ENCODE measurements at places on chromosomes 6 and 20. TPM values are rescaled to one million over a fixed set of nuclear protein-coding genes. Genes with fewer than 3 reads are reported as not detected.
A peak's percentile ranks its signal among the peaks of the same experiment; 100 is the strongest.

GRCh38 chr6:111721753-111722154, 116.1 kb upstream of the TRAF3IP2 start:
- DNase-seq, result peak; percentile 30

GRCh38 chr6:158367816-158368215, 55.6 kb downstream of the TULP4 start:
- DNase-seq, result no peak

The NKX2-2 gene
- total RNA-seq, result not detected

The HLA-C gene
- 1,115 TPM for total RNA-seq

The SPEF1 gene
- not detected for total RNA-seq

- peak; percentile 31 for DNase-seq
Observed at GRCh38 chr20:38806855-38807655, 1.6 kb downstream of the PPP1R16B start.

DNA sequence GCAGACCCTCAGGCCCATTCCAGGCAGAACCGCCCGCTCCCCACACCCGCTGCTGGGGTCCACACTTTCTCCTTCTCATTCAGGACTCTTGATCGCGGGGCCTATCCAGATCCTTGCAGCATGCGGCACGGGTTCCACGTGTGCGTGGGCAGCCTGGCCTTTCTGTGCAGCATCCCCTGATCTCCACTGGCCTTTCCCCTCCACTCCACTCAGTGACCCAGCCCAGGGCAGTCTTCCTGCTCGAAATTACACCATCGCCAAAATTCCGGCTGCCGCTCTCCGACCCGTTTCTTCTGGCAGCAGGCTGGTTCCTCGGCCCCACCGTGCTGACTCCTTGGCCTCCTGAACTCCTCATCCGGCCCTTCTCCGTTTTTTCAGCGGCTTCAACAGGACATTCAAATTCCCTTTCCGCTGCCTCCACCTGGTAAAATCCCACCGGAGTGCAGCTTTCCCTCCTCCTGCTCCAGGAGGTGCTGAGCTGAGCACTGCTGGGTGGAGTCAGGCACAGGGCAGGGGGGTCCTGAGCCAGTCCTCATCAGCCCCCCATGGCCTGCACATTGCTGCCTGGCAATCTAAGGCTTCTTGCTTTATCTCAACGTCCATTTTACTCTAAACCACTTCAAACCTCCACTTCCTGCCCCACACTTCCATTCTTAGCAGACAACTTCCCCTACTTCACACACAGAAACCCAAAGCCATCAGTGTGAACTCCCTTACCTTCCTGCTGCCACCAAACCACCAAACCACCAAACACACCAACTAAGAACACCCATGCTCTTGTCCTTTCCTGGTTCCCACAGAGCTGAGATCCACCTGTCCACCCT, 9.0 kb downstream of the SFT2D1 start:
- no peak for DNase-seq

GRCh38 chr6:89492025-89492640, 59.2 kb downstream of the ANKRD6 start:
- DNase-seq, result no peak

GRCh38 chr6:52544602-52545405, 32.1 kb downstream of the TRAM2 start:
- DNase-seq, result no peak

The PKHD1 gene
- total RNA-seq, result not detected

DNA sequence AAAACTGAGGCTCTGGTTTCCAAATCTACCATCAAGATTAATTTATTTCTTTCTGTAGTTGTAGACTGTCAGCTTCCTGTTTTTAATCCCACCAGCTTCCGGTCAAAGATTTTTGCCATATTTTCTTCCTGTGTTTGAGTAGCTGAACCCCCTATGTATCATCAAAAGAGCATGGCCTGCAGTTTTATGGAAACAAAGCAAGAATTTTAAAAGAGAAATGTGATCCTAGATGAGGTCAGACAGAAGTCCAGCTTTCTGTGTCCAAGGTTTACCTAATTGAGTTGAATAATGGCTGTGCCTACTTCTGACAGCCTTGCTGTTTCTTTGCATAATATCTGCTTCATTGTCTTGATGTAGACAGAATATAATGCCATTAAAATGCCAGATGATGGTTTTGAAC, 163.7 kb downstream of the CARMIL1 start:
- DNase-seq, result no peak

The BPIFA1 gene
- not detected for total RNA-seq

- no peak for DNase-seq
Observed at GRCh38 chr6:149909701-149910470, 12.0 kb upstream of the RAET1E start.

- DNase-seq, result no peak
Observed at GRCh38 chr20:44642203-44643153, 9.0 kb downstream of the ADA start.

DNA sequence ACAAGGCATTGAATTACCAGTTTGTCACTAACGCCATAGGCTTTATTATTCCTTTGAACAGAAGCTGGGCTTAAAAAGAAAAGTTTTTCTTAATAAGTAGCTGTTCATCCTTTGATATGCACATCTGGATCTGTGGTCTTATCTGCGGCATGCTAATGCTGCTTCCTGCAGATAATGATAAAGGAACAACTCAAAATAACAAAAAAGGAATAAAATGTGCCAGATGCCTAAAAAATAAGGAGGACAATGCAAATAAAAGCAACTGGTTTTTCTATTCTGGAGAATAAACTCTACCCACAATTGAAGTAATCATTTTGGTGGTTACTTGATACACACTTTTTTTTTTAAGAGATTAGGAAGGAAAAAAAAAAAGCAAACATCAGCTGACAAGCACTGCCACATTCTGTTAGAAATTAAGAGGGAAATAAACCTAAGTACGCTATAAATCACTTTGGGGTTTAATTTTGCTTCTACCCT, 156.8 kb upstream of the SALL4 start:
- no peak for DNase-seq

GRCh38 chr6:146915671-146916127, 288.5 kb upstream of the STXBP5 start:
- DNase-seq, result no peak

DNA sequence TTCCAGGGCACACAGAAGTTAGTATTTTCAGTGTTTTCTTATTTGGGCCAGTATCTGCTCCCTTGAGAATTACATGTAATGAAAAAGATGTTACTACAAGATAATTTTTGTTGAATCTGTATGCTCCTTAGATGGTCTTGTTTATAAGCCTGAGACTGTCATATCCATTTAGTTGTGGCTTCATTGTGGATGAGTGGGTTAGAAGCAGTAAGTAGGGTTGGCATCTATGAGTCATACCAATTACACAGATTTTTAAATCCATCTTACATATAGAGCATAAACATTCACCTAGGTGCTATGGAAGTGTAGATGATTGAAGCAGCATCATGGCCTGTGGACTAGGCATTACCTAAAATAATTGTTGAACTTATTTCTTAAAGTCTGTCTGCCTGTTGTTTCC, 13.5 kb upstream of the BAG2 start:
- DNase-seq, result no peak

The SLC13A3 gene
- 0.08 TPM for total RNA-seq

The ULBP1 gene
- total RNA-seq, result 1.2 TPM

The KCNS1 gene
- 0.16 TPM for total RNA-seq

DNA sequence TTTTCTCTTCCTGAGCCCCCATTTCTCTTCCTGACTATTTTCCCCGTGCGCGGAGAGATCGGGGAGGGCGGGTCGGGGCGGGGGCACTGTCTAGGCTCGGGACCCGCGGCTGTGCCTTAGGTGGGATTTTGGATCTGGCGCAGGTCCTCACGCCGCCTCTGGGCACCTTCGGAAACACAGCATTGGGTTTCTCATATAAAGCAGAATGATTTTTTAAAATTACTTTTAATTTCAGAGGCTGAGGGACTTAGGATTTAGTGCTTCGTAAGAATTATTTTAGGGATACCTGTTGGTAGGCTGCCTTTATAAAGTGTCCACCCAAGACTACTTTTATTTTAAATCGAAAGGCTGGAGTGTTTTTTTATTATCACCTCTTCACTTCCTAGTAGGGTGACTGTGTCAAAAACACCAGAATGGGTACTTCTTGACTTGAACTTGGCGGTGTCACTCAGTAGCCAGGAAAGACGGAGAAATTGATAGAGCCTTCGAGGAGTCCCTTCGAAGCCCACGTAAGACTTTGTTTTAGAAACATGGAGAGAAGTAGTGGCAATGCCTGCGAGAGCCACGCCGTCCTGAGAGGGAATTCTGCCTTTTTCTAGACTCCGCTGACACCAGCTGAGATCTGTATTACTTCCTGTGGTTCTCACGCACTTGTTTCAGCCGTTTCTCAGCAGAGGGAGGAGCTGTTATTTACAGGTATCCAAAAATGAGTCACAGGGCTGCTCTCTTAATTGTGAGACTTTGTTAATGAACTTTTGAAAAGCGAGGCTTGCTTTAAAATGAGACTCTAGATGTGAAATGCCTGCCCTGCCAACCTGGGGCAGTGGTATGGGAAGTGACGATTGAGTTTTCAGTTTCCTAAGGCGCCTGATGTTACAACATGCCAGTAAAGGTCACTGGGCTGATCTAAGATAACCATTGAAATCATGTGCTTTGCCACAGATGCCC, 667 bp downstream of the STX11 start:
- peak; percentile 52 for DNase-seq

DNA sequence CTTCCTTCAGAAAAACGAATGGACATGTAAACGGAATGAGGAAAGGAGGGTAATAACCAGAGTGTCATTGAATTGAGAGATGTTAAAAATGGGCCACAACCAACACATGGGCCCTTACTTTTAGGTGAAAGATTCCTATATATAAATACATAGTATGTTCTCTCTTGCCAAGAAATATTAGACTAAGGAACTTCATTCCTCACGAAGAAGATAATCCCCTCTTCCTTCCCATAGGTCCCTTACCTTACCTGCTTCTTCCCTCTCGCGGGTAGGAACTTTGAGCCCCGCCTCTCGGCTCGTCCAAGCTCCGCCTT, 295 bp upstream of the TBC1D22B start:
- DNase-seq, result no peak

The ROS1 gene
- total RNA-seq, result not detected

GRCh38 chr20:25247000-25247517, 826 bp upstream of the PYGB start:
- DNase-seq, result no peak

GRCh38 chr20:40571639-40572038, 117.4 kb downstream of the MAFB start:
- no peak for DNase-seq

GRCh38 chr6:24968783-24969182, 33.0 kb upstream of the RIPOR2 start:
- no peak for DNase-seq

The KIAA1586 gene
- total RNA-seq, result 15.2 TPM

- DNase-seq, result no peak
Observed at GRCh38 chr20:58075586-58076345, 152.7 kb downstream of the ANKRD60 start.

GRCh38 chr6:72890671-72891070, 268.8 kb downstream of the KCNQ5 start:
- no peak for DNase-seq

Measured in activated T-cell treated with anti-CD3 and anti-CD28 coated beads, Interleukin-2, amount 50 U/mL, for 4 hours (primary cell).